NB4 (cell line): ENCODE measurements at places on chromosomes 4 and X.

- DNase-seq: no peak
Measured at GRCh38 chrX:25158635-25159034, 142.9 kb upstream of the ARX start.

DNA sequence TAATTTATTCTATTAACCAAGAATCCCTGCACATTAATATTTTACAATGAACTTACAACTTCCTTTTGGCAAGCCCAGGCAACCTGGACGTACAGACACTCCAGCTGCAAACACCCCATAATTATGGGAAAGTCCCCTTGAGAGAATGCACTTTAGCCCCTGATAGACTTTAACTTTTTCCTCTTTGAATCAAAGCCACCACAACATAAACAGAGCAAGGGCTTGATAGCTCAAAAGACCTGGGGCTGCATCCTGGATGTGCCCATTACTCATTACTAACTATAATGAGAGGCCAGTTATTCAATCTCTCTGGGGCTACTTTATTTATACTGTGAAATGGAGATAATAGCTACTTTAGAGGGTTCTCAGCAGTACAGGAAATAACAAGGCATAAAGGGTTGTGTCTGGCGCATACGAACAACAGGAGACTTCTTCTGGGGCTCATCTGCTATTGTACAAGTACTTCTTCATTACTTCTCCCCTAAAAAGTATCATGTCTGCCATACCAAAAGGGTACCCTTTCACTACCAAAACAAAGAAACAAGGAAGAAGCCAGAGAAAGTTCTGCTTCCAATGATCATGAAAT lies 54.9 kb downstream of the CASK start:
- no peak for DNase-seq

- DNase-seq: no peak
Measured at GRCh38 chrX:38273453-38273852, 52.8 kb upstream of the SRPX start.

DNA sequence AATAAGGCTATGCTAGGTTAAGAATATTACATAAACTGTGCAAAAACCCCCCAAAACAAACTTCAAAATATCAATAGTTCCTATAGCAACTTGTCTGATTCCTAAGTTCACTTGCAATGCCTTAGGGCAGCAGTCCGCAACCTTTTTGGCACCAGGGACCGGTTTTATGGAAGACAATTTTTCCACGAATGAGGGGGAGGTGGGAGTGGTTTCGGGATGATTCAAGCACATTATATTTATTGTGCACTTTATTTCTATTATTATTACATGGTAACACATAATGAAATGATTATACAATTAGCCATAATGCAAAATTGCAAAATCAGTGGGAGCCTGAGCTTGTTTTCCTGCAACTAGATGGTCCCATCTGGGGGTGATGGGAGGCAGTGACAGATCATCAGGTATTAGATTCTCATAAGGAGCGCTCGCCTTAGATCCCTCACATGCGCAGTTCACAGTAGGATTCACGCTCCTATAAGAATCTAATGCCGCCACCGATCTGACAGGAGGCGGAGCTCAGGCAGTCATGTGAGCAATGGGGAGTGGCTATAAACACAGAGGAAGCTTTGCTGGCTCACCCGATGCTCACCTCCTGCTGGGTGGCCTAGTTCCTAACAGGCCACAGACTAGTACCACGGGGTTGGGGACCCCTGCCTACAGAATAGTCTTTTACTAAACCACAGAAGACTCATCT lies 39.7 kb downstream of the ACOX3 start:
- DNase-seq: peak; percentile 75

GRCh38 chr4:142955501-142955900 lies 109.4 kb upstream of the INPP4B start:
- DNase-seq: no peak

GRCh38 chr4:41236032-41236431 lies 20.7 kb upstream of the UCHL1 start:
- no peak for DNase-seq

DNA sequence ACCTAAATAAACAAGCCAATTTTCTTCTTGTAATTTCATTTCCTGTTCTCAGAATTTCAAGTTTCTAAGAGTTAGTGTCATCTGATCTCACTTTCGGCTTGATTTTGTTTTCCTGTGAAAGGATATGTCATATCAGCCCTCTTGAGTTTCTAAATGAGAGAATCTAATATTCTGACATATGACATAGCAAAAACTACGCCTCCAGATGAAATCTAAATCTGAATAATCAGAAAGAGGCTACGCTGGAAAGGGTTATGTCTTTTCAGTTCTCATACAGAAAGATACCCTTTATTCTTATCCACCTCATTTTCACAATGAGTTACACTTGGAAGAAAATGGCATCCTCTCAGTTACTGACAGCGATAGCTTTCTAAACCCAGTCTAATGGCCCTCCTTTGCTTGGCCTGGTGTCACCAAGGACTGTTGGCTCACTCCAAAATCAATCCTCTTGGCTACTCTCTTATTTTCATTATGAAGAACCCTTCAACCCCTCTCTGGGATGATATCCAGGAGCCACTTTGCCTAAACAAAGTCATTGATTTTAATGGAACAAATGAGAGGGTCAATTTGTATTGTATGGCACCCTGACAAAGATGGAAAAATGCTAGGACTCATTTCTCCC lies 65.6 kb downstream of the ASB9 start:
- DNase-seq: no peak

DNA sequence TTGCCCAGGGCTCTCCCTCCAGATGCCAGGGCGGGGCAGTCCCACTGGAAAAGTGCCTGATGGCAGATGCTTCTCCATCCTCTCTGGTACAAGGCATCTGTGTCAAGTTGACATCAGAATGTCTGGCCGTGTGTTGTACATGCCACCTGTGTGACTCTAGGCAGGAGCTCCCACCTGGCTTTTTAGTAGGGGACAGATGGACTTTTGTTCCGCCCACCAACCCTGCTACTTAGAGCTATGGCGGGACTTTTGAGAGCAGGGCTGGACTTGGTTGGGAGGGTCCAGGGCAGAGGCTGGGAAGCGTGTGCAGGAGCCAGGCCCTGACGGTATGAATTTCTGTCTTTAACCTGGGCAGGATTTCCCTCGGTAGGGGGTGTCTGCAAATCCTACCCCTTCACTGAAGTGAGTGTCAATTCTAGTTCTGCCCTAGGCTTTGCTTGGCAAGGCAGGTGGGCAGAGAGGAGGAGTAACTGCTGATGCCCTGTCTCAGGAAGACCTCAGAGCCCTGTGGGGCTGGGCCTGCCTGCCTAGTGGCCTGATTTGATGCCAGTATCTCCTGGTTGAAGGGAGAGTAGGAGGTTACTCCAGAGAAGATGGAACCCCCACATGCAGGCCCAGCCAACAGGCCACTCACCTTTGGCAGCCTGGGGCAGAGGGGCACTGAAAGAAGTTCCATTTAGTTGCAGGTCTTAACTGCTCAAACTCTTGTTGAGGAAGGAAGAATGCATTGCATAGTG lies 99.1 kb downstream of the PJA1 start:
- DNase-seq: no peak

DNA sequence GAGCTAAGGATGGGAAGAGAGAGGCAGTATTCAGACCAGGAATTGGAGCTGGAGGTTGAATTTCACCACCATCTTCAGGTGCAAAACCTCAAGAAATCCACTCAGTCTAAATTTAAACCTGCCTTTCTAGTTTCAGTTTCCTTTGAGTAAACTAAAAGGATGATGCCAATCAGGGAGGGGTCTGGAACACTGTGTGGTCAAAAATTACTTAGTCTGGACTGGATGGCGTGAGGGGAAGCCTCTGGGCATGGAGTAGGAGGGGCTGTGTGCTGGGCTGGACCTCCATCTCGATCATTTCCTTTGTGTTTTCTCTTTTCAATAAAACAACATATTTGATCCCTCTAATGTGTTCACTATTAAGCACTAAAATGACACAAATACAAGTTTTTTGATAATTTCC lies 120.1 kb downstream of the GC start:
- no peak for DNase-seq

DNA sequence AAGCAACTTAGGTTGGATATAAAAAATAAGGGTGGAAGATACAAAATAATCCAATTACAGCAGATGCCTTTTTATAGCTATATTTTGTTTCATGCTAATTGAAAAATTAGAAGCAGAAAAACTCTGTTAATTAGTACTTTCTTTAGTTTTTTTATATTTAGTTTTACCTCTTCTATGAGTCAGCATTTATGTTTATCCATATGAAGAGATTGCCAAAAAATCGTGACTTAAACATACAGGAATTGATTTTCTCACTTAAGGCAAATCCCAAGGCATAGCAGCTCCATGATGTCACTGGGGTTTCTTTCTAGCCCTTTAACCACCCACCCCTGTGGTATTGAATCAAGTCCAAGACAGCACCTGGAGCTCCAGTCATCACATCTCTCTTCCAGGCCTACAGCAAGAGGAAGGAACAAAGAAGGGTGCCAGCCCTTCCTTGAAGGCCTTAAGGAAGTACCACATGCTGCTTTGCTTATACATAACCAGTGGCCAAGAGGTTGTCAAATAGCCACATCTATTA lies 365.8 kb upstream of the TENM3 start:
- DNase-seq: no peak

DNA sequence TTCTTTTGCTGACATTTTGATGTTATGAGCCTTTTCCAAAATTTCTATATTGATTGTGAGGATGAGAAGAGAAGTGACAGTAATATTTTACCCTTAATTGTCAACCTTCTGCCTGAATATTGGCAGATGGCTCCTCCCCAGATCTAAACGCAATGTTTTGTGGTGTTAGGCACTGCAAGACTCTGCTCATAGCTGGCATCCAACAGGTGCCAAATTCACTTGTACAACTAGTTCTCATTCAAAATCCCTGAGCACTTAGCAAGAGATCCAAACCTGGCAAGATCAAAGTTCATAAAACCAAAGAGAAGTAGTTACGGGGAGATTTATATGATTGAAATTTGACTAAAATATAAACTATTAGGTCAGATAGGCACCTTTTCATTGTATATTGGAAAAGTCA lies 901.7 kb upstream of the INTU start:
- DNase-seq: no peak

GRCh38 chr4:181728305-181728966 lies 514.8 kb upstream of the TENM3 start:
- no peak for DNase-seq

GRCh38 chr4:160514126-160514525 lies 1411.2 kb downstream of the RAPGEF2 start:
- DNase-seq: no peak

DNA sequence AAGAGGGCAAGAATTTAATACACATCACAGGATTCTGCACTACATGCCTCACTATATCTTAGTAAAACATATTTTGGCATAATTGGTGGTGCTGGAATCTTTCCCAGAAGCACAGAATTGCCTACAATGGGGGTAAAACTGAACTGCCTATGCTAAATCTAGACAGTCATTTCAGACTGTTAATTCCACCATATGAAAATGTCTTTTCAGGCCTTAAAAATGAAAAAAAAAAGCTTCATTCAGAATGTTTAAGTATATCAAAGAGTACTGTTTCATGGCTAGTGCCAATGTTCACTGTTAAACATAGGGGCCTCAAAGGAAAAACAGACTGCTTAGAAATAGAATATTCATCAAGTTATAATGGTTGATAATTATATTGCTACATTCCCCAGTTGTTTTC lies 797.0 kb downstream of the PCDH19 start:
- DNase-seq: no peak

DNA sequence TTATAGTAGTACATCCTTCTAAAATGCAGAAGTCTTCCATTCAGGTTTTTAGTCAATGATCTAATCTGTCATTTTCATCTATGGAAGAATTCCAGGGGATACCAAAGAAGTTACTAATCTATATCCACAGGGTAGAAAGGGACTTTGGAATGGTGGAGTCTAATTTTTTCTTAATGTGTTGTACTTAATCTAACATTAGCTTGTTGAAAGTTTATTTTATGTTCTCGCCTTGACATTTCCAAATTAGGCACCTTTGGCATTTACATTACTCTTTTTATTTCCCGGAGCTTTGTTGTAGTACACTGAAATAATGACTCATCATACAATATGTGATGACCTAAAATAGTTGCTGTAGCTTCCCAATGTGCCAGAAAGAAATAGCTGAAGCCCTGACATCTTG lies 91.5 kb downstream of the HTR2C start:
- DNase-seq: no peak

- no peak for DNase-seq
Measured at GRCh38 chr4:41639291-41639690, 101.3 kb downstream of the LIMCH1 start.

DNA sequence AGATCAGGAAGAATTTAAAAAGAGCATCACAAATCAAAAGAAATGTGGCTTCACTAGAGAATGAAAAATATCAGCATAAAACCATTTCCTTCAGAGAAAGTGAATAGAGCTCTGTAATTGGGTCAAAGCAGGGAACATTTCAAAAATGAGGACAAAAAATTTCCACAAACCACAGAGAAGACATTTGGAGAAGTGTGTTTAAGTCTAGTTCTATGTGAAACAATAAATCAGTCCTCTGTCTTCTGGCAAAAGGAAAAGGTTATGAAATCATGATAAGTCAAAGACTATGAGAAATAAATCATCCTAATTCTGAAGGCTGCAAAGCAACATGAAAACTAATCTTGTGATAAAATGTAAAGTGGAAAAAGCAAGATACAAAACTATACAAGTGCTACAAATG lies 27.9 kb downstream of the SMPX start:
- no peak for DNase-seq

- DNase-seq: no peak
Measured at GRCh38 chrX:142428916-142429315, 223.8 kb upstream of the MAGEC2 start.

GRCh38 chrX:74519870-74520269 lies 94.6 kb downstream of the RLIM start:
- no peak for DNase-seq

- DNase-seq: no peak
Measured at GRCh38 chr4:3177905-3178304, 71.1 kb upstream of the MSANTD1 start.

DNA sequence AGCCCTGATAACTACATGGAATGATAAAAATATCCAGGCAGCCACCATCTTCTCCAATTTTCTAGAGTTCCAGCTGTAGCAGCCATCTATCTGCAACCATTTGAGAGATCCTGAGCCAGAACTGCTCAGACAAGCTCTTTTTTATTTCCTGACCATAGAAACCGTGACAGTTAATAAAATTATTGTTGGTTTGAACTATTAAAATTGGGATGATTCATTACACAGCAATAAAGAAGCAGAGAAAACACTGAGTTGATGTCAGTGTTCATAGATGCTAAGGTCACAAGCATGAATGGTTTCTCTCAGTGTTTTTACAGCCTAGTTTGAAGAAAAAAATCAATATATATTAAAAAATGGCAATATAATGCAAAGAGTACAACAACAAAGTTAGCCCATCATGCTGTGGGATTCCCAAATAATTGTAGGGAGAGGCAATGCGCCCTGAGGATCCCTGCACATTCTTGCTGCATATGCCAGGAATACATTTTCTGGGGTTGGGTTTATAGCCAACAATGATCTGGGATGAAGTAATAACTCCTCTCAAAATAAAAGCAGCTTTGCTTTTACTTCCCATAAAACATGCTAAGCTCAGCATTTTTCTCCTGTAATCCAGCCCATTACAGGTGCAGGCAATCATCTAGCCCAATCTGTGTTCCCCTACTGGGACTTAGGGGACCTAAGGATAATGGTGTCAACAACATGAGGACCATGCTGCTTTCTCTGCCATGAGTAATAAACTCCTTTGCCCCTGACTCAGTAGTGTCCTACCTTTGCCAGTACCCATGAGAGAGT lies 84.0 kb downstream of the PABPC4L start:
- DNase-seq: no peak

GRCh38 chr4:113534711-113535110 lies 226.8 kb downstream of the CAMK2D start:
- DNase-seq: no peak
